ENCODE measurements at places on chromosomes 5 and 9.

GRCh38 chr5:39220280-39221030 lies 1.1 kb upstream of the FYB1 start:
- DNase-seq: no peak

DNA sequence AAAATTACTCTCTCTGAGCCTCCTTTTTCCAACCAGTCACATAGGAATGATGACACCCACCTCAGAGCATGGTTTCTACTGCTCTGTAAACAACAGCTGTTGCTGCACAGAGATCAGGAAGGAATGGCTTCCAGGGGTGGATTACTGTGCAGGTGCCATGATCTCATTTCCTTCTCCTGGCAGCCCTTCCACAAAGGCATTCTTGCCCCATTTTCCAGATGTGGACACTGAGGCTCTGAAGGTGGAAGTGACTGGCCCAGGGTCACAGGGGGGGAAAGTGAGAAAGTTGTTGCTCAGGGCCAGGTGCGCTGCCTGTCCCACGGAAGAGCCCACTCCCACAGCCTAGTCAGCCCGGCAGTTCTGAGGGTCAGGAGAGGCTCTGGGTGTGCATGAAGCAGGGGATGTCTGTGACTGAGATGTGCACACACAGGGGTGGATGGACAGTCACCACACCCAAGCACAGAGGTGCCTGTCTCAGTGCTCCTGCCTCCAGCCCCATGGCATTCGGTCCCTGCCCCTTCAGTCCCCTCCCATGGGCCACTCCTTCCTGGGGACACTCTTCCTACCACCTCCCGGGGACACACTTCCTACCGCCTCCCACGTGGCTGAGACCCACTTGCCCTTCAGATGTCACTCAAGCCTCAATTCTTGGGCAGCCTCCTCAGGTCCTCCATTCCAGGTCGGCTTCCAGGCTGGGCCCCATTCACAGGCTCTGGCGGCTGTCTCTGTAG lies 17.0 kb downstream of the FGFR4 start:
- DNase-seq: no peak

DNA sequence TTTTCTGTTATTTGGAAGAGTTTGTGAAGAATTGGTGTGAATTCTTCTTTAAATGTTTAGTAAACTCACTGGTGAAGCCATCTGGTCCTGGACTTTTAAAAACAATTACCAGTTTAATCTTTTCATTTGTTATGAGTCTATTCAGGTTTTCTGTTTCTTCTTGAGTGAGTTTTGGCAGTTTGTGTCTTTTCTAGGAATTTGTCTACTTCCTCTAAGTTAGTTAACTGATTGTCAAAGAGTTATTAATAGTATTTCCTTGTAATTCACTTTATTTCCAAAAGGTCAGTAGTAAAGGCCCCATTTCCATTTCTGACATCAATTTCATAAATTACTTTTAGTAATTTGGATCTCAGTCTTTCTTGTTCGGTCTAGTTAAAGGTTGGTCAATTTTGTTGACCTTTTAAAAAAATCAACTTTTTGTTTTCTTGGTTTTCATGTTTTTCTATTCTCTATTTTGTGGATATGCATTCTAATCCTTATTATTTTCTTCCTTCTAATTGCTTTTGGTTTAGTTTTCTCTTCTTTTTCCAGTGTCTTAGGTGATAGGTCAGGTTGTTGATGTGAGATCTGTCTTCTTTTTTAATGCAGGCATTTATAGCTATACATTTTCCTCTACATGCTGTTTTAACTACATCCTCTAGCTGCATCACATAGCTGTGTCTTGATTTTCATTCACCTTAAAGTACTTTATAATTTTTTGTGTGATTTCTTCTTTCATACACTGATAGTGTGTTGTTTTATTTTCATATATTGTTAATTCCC lies 7.3 kb upstream of the SMIM3 start:
- no peak for DNase-seq

GRCh38 chr9:98438666-98439065 lies 183.2 kb upstream of the TBC1D2 start:
- no peak for DNase-seq

- DNase-seq: no peak
These were observed 15.2 kb downstream of the ENHO start for GRCh38 chr9:34507556-34507955.

- no peak for DNase-seq
These were observed 1.9 kb upstream of the RGS14 start for GRCh38 chr5:177355868-177356168.

DNA sequence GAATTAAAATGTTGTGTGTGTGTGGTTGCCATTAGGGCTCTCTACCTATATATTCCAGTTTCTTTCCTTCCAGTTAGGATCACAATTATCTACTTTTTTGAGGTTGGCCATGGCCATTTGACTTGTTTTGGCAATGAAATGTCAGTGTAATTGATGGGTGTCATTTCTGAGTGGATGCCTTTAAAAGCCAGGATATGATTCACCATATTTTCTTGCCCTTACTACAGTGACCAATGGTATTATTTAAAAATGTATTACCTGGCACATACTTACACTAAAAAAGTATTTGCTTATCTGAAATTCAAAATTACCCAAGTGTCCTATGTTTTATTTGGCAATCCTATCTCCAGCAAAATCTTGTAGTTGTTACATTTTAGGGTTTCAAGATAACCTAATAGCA lies 258.7 kb upstream of the ACTBL2 start:
- DNase-seq: no peak

- DNase-seq: peak; percentile 67
These were observed 80.0 kb downstream of the AK8 start for GRCh38 chr9:132797861-132798659.

- DNase-seq: no peak
These were observed 99.8 kb downstream of the TAF11L14 start for GRCh38 chr5:17734011-17734410.

DNA sequence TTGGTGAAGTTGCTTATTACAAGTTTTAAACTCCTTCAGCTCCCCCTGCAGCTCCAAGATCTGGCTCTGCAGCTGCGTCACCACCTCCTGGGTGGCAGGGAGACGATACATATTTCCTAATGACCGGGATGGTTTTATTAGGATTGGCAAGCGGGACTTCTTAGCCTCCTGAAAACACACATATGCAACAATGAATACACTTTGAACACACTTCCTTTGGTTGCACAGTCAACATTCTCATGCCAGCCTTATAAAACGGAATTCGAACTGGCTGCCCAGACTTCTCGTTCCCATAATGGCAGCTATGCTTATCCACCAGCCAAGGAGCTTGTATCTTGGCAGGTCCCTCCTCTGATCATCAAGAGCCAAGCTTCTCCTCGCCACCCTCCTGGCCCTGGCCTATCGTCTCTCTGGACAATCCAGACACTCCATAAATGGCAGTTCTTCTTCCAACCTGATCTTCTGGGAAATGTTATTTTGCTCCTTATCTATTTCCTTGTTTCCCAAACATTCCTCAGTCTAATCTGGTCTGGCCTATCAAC lies 131.9 kb downstream of the CDK5RAP2 start:
- DNase-seq: no peak

DNA sequence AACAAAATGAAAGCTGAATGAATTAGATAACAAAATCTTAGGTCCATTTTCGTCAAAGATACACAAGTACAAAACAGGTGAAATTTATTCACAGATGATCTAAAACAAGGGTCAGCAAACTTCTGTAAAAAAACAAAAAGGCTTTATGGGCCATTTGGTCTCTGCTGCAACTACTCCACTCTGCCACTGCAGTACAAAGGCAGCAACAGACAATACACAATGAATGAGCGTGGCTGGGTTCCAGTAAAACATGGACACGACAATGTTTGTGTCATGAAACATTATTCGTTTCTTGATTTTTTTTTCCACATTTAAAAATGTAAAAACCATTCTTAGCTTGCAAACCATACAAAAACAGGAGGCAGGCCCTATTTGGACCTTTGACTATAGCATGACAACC lies 71.9 kb downstream of the ECPAS start:
- DNase-seq: no peak

DNA sequence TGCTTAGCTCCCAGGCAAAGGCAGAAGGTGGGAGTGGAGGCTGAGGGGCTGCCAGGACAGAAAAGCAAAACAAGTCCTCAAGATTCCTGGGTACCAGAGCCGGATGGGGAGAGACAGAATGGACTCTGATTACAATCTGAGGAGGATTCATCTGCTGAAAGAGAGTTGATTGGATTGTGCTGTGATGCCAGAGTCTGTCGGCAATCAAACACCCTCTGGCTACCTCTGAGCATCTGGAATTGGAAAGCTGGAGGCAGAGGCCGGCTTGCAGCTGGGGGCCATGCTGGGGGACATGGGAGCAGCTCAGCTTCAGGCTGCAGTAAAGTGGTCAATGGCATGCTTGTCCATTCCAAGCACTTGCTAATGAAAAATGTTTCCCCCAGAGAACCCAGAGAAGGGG lies 59.3 kb downstream of the ASTN2 start:
- no peak for DNase-seq

- no peak for DNase-seq
These were observed 210.5 kb upstream of the SEMA6A start for GRCh38 chr5:116785106-116785505.

GRCh38 chr5:148961261-148962199 lies 101.3 kb downstream of the SH3TC2 start:
- no peak for DNase-seq

DNA sequence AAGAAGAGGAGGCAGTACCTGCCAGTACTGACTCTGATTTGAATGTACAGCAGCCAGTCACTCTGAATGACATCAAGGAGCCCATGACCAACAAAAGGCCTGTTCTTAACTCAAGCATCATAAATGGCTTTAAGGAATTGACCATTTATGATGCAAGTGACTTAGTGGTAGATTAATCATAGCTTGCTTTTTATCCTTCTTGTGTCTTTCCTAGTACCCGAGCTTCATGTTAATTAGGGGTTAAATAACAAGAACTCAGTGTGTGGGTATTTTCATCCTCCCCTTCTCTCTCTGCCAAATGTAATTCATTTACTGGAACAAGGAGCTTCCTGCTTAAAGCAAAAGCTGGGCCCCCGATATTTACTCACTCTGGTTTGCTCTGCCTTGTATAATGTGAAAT lies 146.5 kb downstream of the UNC13B start:
- DNase-seq: no peak

GRCh38 chr5:4086081-4086480 lies 490.4 kb downstream of the IRX1 start:
- DNase-seq: no peak

DNA sequence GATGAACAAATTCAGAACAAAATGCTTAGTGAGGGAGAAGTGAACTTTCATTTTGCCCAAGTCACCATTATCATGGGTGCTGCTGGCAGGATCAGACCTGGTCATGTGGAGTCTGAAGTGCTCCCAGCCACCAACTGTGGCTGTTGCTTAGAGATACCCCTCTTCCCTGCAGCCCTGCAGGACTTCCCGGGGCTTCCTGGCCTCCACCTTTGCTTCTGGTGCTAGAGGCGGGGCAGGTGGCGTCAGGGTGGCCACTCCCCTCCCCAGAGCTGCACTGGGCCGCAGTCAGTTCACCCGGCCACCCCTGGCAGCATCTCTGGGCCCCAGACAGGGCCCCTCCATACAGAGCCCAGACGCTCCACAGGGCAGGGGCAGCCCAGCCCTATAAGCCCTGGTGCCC lies 30.0 kb upstream of the SLC12A7 start:
- no peak for DNase-seq

DNA sequence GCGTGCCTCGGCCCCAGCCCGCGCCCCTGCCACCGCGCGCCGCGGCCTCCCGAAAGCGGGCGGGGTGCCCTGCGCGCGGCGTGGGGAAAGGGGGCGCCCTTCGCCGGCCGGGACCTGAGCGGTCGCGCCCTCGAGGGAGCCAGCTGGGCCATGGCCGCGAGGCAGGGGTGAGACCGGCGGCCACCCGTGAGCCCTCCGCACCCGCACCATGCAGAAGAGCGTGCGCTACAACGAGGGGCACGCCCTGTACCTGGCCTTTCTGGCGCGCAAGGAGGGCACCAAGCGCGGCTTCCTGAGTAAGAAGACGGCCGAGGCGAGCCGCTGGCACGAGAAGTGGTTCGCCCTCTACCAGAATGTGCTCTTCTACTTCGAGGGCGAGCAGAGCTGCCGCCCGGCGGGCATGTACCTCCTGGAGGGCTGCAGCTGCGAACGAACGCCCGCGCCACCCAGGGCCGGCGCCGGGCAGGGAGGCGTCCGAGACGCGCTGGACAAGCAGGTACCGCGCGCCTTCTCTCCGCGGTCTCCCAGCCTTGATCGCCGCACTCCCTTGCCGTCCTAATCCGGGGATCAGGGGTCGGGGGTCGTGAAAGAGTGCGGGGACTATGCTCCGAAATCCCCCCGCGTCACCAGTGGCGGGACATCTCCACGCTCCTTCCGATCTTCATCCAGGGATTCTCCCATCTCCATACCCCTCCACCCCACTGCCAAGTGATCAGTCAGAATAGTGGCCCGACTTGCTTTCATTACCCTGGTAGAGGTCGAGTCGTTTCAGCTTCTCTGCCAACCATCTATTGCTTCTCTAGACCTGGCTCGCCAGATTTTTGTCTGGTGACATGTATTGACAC lies 590 bp downstream of the RASGRF2 start:
- no peak for DNase-seq

DNA sequence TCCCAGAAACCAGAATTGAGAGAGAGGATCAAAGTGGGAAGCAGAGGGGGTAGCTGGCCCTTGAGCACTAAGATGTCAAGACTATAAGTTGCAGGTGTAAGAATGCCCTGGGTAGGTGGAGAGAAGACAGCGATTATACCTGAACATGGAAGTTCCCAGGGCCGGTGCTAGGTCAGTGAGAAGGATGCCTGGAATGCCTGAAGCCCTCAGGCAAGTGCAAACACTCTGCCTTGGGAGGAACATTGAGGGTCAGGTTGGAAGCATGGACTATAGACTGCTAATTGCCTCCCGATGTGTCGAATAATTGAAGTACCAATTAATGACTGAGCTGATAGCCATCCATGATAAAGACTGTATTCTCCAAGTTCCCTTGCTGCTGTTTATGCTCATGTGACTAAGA lies 185.5 kb downstream of the DMRT2 start:
- DNase-seq: no peak

DNA sequence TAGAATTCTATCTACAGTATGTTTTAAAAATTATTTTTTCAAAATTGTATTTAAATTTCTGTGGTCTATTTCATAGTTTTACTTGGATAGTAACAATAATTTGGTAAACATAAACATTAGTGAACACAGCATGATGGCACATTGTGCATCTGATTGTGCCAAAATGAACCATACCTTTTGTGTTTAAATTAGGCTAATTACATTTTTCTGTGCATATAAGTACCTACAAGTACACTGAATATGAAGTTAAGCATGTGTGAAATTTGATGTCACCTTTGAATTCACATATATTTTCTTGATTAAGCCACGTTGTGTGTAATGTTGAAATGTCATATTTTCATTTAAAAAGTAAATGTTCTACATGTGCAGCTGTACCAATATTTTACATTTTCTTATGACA lies 13.4 kb downstream of the PBX3 start:
- DNase-seq: no peak

DNA sequence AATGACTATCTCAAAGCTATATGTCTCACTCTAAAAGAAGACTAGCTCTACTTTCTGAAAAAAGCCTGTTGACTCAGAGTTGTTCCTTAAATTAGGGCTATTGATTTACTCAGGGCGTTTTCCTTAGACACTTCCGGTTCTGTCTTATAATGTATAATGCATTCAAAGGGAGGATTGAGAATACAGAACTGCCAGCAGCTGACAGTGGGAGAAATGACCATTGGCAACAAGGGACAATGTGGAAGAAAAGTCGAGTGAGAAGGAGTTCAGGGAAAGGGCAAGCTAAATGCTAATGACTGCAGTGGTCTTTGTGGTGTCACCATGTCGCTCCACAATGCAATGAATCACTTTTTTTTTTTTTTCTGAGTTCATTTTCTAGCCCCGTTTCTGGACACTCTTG lies 65.7 kb upstream of the ANKH start:
- DNase-seq: no peak

Data from vagina (tissue), 2 donors.